ENCODE measurements at places on chromosomes 7 and 10.

DNA sequence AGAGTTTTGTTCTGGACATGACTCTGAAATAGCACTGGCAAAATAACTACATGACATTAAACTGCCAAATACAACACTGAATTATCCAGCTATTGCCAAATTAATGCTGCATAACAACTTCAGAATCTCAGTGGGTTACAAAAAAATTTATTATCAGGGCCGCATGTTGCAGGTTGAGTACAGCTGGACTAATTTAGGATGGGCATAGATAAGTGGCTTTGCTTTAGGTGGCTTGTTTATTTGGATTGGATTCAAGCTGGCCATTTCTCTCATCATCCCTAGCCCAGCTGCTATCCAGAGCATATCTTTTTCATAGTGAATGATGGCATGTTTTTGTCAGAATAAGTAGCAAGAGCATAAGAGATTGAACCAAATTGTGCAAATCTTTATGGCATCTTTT is 1277.1 kb downstream of the REEP3 start:
- no peak for DNase-seq

GRCh38 chr10:1378473-1378872 is 322.3 kb downstream of the WDR37 start:
- DNase-seq, result no peak

DNA sequence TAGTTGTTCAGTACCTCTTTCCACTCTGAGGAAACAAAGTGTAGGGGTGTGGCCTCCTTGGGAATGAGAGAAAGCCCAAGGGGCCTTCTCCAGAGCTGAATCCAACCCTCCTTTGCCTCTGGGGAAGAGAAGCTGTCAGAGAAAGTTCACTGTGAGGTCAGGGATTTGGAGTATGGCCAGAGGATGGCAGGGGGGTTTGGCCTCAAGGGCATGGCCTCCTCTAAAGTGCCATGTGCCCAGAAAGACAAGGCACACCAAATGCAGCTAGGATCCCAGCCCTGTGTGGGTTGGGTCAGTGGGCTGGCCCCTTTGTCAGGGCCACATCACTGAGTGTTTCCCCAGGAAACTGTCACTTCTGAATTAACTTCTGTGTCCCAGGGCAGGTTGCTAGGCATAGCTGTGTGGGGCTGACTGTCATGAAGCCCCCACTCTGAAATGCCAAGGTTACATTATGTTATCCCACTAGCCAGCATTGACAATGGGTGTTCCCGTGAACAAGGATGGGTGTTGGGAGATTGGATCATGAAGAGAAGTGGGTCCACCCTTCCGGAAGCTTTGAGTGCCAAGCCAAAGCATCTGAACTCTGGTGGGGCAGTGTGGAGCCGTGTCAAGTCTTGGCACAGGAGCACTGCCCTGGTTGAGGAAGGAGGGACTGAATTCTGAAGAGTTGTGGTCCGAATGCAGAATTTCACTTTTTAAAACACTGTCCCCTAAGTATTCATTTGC is 123.3 kb downstream of the ZMIZ1 start:
- no peak for DNase-seq

GRCh38 chr10:23538968-23539367 is 100.1 kb downstream of the OTUD1 start:
- DNase-seq, result no peak

GRCh38 chr10:73865459-73866442 is 8.6 kb downstream of the CAMK2G start:
- no peak for DNase-seq

- no peak for DNase-seq
These were observed 64.8 kb upstream of the AHR start for GRCh38 chr7:17233603-17234002.

All from stimulated activated CD8-positive, alpha-beta memory T cell treated with anti-CD3 and anti-CD28 coated beads, Interleukin-7, amount 100 ng/mL, for 48 hours (primary cell).